ENCODE measurements at places on chromosomes 6 and 20.

- no peak for DNase-seq
Observed at GRCh38 chr6:115485400-115485799, 575.3 kb downstream of the FRK start.

- DNase-seq: no peak
Observed at GRCh38 chr6:82882363-82883023, 183.1 kb downstream of the UBE3D start.

GRCh38 chr20:41643504-41643938 lies 25.3 kb upstream of the CHD6 start:
- no peak for DNase-seq

- no peak for DNase-seq
Observed at GRCh38 chr6:85418059-85418458, 31.8 kb upstream of the NT5E start.

GRCh38 chr6:165439928-165440554 lies 130.6 kb upstream of the C6orf118 start:
- DNase-seq: no peak

GRCh38 chr6:138278326-138278725 lies 60.0 kb upstream of the PBOV1 start:
- no peak for DNase-seq

DNA sequence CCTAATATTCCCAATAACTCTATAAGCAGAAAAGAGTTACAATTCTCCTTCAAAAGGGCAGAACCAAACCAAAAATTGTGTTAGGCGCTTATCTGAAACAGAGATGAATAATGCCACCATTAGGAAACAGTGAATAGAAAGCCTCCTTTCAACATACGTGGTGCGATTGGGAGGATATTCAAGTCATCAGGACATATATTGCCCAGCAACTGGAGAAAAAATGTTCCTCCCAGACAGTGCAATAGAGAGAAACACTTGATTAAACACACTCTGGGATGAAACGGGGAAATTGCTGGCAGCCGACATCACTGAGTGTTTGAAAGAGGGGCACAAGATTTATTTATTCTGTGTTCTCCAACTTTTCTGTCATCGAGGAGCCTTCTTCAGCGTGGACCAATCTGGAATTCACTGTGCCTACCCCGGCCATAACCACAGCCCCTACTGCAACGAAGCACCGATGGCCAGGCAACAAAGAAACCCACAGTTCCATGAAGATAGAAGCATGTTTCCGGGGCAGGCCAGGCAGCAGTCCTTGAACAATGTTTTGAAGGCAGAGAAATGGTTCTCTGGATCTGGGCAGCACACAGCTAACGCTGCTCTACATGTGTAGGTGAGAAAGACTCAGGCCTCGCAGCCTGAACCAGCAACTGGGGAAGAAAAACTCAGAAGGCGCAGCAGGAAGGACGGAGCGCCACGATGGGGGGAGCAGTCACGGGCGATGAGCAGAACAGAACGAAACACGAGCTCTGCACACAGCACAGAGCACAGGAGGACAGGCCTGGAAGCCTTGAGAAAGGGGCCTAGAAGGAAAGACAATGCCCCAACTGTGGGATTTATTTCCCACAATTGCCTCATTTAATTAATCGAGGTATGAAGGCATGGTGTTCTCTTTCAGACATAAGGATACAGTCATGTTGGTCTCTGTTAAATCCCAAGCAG lies 234.2 kb upstream of the FOXQ1 start:
- no peak for DNase-seq

DNA sequence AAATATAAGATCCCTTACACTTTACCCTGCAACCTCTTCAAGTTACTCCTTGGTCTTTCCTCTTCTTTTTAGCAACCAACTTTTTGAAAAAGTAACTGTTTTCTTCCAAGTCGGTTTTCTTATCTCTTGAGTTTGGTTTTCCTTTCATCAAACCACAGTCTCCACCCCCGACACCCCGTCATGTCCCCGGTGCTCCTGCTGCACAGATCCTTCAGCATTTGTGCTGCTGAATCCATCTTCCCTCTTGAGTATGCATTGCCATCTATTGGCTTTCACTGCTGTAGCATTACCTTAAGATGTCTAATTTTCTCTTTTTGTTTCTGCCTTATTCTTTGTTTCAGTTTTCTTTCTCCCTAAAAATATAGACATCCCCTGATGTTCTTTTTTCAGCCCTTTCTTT lies 11.9 kb upstream of the TNFRSF21 start:
- DNase-seq: no peak

DNA sequence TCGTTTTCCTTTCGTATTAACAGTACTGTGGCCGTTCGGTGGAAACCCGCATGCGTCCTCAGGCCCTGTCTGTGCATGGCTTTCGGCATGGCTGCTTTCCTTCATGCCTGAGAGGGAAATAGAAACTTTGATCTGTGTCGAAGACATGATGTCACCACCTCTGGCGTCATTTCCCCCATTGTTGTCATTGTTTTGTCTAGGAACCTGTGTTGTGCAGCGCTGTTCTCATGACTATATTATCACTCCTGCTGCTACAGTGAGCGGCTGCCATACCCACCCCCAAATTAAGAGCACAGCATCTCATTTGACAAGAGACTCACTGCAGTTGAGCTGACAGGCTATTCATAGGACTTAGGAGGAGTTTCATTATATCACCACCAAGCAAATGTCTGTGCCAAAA lies 172.3 kb downstream of the TMEM242 start:
- DNase-seq: no peak

GRCh38 chr20:52269321-52269720 lies 77.7 kb upstream of the ZFP64 start:
- no peak for DNase-seq

DNA sequence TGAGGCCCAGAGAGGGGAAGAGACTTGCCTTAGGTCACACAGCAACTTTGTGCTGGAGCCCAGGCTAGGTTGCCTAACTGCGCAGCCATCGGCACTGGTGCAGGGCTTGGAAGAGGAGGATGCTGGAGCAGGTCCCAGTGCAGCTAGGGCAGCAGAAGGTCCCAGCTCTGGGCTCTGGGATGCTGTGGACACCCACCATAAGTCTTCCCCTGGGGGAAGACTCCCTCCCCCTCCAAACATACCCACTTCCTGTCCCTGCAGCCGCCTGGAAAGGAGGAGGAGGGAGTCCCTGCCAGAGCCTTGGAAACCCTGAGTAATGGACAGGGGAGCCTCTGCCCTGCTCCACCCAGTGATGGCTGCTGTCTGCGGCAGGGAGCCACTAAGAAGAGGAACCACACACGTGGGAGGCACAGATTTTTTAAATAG lies 93.6 kb downstream of the NCR2 start:
- DNase-seq: no peak

DNA sequence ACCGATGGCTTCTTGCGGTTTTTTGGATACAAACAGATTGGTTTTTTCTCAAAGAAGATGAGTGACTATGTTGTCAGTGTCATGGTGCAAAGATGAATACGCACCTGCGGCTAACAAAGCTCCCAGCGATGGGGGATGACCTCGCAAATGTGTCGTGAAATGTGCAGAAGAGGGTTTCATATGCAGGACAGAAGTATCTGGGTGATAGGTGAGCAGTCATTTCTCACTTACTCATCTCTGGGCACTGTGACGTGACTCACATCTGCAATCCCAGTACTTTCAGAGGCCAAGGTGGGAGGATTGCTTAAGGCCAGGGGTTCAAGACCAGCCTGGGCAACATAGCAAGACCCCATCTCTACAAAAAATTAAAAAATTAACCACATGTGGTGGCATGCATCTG lies 216.3 kb downstream of the ERMARD start:
- DNase-seq: no peak

Data from CD4-positive, alpha-beta T cell treated with Interleukin-12 subunit alpha and Interleukin-12 subunit beta, for 1 hour (primary cell).